ENCODE measurements at places on chromosomes 1 and 21. TPM values are rescaled to one million over a fixed set of nuclear protein-coding genes. Genes with fewer than 3 reads are reported as not detected.
A peak's percentile ranks its signal among the peaks of the same experiment; 100 is the strongest.

GRCh38 chr1:116553386-116554115 lies 17.3 kb downstream of the CD58 start:
- peaks cover 13% of the 10 kb centered on the region for H3K36me3 ChIP-seq
- peaks cover 80% of the 10 kb centered on the region for H3K4me1 ChIP-seq
- DNase-seq: no peak
- H3K27me3 ChIP-seq: no peaks in the 10 kb centered on the region
- H3K27ac ChIP-seq: peak overlapping the region; percentile 76
- peak overlapping the region; percentile 42 for H3K4me3 ChIP-seq

- no peaks in the 10 kb centered on the region for H3K36me3 ChIP-seq
- H3K4me1 ChIP-seq: peaks cover 35% of the 10 kb centered on the region
- no peak for DNase-seq
- peak overlapping the region; percentile 84 for H3K27ac ChIP-seq
- peak overlapping the region; percentile 71 for H3K4me3 ChIP-seq
- no peaks in the 10 kb centered on the region for H3K27me3 ChIP-seq
Measured at GRCh38 chr1:45929257-45929687, 125.9 kb downstream of the MAST2 start.

- H3K27ac ChIP-seq: no peak overlapping the region
- no peak for DNase-seq
- H3K36me3 ChIP-seq: no peaks in the 10 kb centered on the region
- H3K27me3 ChIP-seq: no peaks in the 10 kb centered on the region
Measured at GRCh38 chr21:28464095-28464494, 528.6 kb downstream of the LTN1 start.

- peaks cover 14% of the 10 kb centered on the region for H3K27me3 ChIP-seq
- H3K4me3 ChIP-seq: no peak overlapping the region
- H3K4me1 ChIP-seq: no peaks in the 10 kb centered on the region
Measured at GRCh38 chr21:44496564-44497550, 41.5 kb downstream of the LRRC3 start.

DNA sequence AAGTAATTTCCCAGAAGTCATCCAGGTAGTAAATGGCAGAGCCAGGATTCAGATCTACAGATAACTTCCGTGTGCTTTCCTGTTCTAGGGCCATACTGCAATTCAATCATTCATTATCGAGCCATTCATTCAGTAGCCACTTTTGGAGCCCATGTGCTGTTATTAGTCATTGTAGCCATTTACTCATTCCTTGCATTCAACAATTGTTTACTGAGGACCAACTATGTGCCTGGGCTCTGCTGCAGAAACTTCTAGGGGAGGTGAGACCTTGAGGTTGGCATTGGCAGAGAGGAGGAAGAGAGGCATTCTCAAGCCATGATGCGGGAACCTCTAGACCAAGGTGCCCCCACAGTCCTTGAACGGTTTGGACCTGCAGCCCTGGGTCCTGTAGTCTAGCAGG lies 27.9 kb downstream of the EPHB2 start:
- no peaks in the 10 kb centered on the region for H3K27me3 ChIP-seq
- DNase-seq: no peak

DNA sequence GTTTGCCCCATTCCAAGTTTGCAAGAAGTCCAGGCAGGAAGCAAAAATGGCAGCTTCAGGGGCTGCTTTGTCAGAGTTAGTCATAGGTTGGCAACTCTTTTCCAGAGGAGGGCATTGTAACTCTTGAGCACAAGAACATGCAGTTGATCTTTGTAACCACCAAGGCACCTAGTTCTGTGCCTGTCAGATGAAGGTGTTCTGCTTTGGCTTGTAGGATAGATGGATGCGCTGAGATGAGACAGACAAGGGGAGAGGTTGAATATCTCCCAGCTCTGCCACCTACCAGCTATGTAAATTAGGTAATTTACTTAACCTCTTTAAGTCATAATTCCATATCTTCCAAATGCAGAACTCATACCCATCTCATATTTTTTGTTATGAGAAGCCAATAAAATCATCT lies 89.3 kb downstream of the ZNF648 start:
- DNase-seq: no peak
- no peaks in the 10 kb centered on the region for H3K4me1 ChIP-seq
- H3K36me3 ChIP-seq: peaks cover 7% of the 10 kb centered on the region
- H3K27me3 ChIP-seq: peaks cover 9% of the 10 kb centered on the region

DNA sequence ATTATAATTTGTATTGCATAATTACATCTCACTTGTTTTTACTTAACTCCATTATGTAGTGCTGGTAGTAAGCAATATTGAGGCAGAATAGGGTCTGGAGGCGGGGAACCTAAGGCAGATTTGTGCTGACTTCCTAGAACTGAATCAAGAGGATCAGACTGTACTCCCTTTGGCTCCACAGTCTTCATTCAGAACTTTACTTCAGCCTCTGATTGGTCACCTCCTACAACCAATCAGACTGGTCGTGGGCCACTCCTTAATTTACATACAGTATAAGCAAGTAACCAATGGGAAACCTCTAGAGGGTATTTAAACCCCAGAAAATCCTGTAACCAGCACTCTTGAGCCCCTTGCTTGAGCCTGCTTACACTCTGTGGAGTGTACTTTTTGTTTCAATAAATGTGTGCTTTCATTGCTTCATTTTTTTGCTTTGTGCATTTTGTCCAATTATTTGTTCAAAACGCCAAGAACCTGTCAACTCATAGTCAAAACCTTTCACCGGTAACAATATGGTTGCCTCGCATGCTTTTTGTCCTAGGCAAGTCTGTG lies 31.6 kb downstream of the ZBTB8OS start:
- H3K27me3 ChIP-seq: no peaks in the 10 kb centered on the region
- DNase-seq: no peak
- H3K36me3 ChIP-seq: peaks cover 8% of the 10 kb centered on the region
- H3K27ac ChIP-seq: no peak overlapping the region
- H3K4me3 ChIP-seq: no peak overlapping the region

GRCh38 chr1:206998816-206999215 lies 28.6 kb upstream of the FCAMR start:
- no peak for DNase-seq

GRCh38 chr1:239677362-239677761 lies 291.0 kb downstream of the CHRM3 start:
- no peaks in the 10 kb centered on the region for H3K36me3 ChIP-seq
- no peaks in the 10 kb centered on the region for H3K27me3 ChIP-seq
- no peak overlapping the region for H3K4me3 ChIP-seq
- DNase-seq: no peak
- no peak overlapping the region for H3K27ac ChIP-seq
- H3K4me1 ChIP-seq: no peaks in the 10 kb centered on the region

- peaks cover 4% of the 10 kb centered on the region for H3K4me1 ChIP-seq
- no peak overlapping the region for H3K4me3 ChIP-seq
- peaks cover 4% of the 10 kb centered on the region for H3K36me3 ChIP-seq
- no peaks in the 10 kb centered on the region for H3K27me3 ChIP-seq
Measured at GRCh38 chr1:15939181-15940109, 36.5 kb downstream of the ZBTB17 start.

GRCh38 chr1:154851392-154852177 lies 18.5 kb downstream of the KCNN3 start:
- DNase-seq: no peak
- H3K27ac ChIP-seq: no peak overlapping the region

DNA sequence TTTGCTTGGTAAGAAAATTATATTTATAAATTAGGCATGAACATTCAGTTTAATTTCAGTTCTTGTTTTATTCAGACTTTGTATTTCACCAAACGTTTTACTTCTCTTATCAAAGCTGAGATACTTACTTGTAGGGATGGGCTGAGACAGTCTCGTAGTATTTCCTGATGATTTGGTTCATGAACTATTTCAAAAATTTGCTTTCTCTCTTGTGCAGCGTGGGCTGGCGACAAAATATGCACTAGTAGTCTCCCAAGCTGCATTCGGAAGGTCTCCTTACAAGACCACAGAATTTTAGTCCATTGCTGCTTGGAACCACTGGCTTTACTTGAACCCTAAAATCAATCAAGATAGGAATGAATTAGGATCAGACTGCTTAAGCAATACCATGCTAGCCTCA lies 91.7 kb upstream of the GNG4 start:
- no peaks in the 10 kb centered on the region for H3K27me3 ChIP-seq
- no peak overlapping the region for H3K4me3 ChIP-seq
- H3K4me1 ChIP-seq: peaks cover 5% of the 10 kb centered on the region
- no peak for DNase-seq
- no peak overlapping the region for H3K27ac ChIP-seq

DNA sequence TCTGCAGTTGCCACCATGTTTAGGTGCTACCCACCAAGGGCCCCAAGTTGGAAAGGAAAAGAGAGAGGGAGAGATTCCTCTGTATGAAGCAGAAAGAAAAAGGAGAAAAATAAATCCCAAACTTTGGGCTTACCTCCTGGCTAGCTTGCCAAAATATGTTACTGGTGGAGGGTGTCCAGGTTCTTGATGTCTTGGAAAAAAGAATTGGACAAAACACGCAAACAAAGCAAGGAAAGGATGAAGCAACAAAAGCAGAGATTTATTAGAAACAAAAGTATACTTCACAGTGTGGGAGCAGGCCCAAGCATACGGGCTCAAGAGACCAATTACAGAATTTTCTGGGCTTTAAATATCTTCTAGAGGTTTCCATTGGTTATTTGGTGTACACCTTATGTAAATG lies 204.5 kb upstream of the LRRC7 start:
- H3K4me3 ChIP-seq: no peak overlapping the region
- H3K4me1 ChIP-seq: no peaks in the 10 kb centered on the region
- H3K27ac ChIP-seq: no peak overlapping the region
- H3K36me3 ChIP-seq: no peaks in the 10 kb centered on the region
- no peak for DNase-seq
- no peaks in the 10 kb centered on the region for H3K27me3 ChIP-seq

DNA sequence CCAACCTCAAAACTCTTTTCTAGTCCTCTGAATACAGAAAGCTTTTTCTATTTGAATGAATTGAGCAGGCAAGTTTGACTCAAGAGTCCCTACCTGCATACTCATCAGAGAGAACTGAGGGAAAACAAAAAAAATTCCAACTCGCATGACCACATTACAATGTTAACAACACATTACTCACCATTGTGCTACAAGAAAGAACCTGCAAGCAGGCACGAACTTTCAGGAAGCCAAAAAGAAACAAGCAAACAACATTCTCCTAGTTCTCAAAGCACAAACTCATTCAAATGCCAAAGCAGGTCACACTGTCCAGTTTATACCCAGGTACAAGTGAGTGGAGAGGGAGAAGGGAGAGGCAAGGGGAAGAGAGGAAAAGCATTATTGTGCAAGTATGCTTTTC lies 14.6 kb downstream of the OTUD7B start:
- no peaks in the 10 kb centered on the region for H3K27me3 ChIP-seq
- peak overlapping the region; percentile 56 for H3K27ac ChIP-seq
- DNase-seq: no peak
- peak overlapping the region; percentile 53 for H3K4me3 ChIP-seq
- peaks cover 18% of the 10 kb centered on the region for H3K36me3 ChIP-seq

DNA sequence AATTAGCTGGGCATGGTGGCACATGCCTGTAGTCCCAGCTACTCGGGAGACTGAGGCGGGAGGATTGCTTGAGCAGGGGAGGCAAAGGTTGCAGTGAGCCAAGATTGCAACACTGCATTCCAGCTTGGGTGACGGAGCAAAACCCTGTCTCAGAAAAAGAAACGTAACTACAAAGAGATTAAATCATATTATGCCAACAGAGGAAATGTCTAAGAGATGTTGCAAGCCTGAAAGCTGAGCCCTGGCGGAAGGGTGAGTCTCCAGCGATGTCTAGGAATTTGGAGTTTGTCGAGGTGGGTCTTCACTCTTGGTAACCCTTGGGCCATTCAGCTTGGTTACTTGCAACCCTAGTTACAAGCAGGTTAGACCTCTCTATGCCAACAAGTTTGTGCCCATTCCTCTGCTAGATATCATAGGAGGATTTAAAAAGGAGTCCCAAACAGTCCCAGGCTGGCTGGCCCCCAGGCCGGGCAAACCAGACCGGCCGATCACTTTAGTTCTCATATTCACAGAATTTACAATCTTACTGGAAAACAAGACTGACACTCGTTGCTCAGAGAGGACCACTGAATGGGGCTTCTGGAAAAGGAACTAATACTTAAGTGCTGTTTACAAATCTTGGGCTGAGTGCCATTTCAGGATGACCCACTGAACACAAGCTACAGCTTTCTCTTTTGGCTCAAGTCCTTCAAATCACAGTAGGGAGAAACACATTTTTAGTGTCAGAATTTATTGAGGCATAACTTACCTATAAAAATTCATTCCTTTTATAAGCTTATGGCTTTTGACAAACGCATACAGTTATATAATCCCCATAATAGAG lies 27.1 kb downstream of the SLC30A1 start:
- peak; percentile 46 for DNase-seq
- H3K36me3 ChIP-seq: no peaks in the 10 kb centered on the region
- H3K27me3 ChIP-seq: peaks cover 7% of the 10 kb centered on the region
- no peak overlapping the region for H3K4me3 ChIP-seq

DNA sequence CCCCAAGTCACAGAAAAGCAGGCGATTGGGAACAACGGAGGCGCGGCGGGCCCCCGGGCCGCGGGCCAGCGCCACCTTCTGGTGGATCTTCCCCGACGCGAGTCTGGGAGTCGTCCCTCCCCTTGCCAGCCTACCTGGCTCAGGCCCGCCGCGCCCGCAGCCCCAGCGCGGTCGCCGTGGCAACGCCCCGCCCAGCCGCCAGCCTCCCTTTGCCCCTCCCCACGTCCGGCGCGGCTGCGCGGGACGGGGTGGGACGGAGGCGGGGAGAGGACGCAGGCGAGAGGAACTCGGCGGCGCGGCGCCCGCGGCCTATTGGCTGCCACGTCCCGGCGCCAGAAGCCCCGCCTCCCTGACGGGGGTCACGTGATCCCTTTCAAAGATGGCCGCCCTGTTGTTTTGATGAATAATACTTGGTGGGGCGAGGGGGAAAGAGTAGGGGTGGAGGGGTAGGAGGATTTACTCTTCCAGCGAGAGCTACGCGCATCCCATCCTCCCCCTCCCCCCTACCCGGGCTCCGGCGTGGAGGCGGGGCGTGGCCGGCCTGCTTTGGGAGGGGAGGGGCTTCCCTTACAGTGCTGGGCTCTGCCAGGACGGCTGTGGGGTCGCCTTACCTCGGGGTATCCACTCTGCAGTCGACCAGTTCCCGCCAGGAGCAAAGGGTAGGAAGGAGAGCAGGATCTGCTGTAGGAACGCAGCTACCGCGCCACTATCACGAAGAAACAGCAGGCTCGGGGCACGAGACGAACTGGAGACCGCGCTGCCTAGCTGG lies at the start of gene UBE4B:
Gene UBE4B (plus strand): TSS at position 369 of the 769 bp plus-strand sequence. CDS start 713 bp downstream, outside the sequence.
- no peaks in the 10 kb centered on the region for H3K36me3 ChIP-seq
- H3K27me3 ChIP-seq: no peaks in the 10 kb centered on the region
- H3K4me3 ChIP-seq: peak within 1 kb of the TSS; percentile 83
- peaks cover 12% of the 10 kb centered on the region for H3K4me1 ChIP-seq
- H3K27ac ChIP-seq: peak within 1 kb of the TSS; percentile 89
- DNase-seq: peak; percentile 99

GRCh38 chr1:7596126-7596965 lies 174.8 kb upstream of the VAMP3 start:
- no peaks in the 10 kb centered on the region for H3K27me3 ChIP-seq
- no peak overlapping the region for H3K4me3 ChIP-seq
- peak; percentile 58 for DNase-seq
- H3K4me1 ChIP-seq: no peaks in the 10 kb centered on the region
- no peak overlapping the region for H3K27ac ChIP-seq

DCDC2B gene
- 0.22 TPM for total RNA-seq

CD160 gene
- total RNA-seq: 0.33 TPM

ANKRD34A gene
- total RNA-seq: 9.1 TPM

TTLL10 gene
- 0.31 TPM for total RNA-seq

OR2L2 gene
- 0.17 TPM for total RNA-seq

RGS18 gene
- 4.0 TPM for total RNA-seq

All from natural killer cell treated with Interleukin-12 subunit alpha and Interleukin-12 subunit beta and Interleukin-15 and Interleukin-18, amount 100 ng/mL, for 72 hours (primary cell).